ENCODE measurements at places on chromosomes 7 and 10.

- DNase-seq = no peak
Observed at GRCh38 chr7:4115941-4116610, 566.0 kb upstream of the FOXK1 start.

DNA sequence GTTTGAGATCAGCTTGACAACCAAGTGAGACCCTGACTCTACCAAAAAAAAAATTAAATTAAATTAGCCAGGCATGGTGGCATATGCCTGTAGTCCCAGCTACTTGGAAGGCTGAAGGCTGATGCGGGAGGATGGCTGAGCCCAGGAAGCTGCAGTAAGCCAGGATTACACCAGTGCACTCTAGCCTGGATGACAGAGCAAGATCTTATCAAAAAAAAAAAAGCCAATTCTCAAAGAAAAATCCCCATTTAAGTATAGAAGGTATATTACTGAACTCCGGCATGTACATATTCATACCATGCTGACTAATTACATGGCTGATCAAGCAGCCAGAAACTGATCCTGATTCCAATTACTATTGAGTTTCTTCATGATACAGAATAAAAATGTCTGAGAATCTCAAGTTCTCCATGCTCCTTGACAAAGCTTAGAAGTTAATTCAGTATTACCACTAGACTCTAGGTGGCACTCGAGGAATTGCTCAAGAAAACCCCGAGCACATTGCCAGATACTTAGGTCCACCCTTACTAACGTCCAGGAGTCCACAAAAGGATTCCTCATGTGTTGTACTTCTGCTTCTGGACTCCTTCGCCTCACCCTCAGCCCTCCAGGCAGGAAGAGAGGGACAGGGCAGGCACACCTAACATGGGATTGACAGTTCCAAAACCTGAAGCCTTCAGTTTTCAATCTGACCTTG, 148.9 kb downstream of the PARD3 start:
- DNase-seq = peak; percentile 85

DNA sequence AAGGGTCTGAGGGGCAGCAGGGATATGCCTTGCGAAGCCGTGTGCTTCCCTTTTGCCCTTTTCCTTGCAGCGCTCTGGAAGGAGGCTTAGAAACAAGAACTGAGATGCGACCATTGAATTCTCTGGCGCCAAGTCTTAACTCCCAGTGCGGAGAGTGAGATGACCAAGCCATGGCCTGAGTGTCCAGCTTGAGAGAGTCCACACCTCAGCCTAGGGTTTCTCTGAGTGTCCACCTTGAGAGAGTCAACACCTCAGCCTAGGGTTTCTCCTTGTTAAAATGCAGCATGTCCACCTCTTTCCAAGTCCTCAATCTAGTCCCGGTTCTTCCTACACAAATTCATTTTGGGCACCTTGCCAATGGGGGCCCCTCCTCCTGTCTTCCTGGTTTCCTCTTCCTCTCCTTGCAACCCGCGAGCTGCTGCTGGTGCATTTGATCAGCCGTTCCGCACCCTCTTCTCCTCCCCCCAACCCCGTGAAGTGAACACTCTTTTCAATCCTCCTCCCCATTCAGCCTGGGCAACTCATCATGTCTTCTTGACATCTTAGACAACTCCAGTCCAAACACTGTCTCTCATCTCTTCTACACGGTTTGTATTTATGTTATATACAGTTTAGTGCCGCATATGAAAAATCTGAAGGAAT, 178.2 kb upstream of the PITRM1 start:
- DNase-seq = no peak

- no peak for DNase-seq
Observed at GRCh38 chr7:99232082-99232770, 24.3 kb upstream of the KPNA7 start.

GRCh38 chr10:122254831-122255230, 16.3 kb upstream of the BTBD16 start:
- no peak for DNase-seq

DNA sequence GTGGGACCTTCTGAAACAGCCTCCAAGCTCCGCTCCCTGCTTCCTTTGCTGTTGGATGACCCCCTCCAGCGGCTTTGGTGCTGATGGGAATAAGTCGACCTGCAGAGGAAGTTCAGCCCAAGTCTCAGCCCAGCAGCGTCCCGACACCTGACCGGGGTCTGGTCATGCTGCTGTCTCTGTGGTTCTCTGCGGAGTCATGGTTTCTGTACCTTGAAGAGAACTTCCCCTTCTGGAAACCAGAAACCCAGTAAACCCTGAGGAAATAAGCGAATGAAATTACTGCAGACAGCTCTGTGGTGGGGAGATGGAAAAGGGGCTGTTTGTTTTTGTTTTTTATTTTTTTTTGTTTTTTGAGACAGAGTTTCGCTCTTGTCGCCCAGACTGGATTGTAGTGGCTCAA, 18.3 kb upstream of the ZNF12 start:
- DNase-seq = no peak

DNA sequence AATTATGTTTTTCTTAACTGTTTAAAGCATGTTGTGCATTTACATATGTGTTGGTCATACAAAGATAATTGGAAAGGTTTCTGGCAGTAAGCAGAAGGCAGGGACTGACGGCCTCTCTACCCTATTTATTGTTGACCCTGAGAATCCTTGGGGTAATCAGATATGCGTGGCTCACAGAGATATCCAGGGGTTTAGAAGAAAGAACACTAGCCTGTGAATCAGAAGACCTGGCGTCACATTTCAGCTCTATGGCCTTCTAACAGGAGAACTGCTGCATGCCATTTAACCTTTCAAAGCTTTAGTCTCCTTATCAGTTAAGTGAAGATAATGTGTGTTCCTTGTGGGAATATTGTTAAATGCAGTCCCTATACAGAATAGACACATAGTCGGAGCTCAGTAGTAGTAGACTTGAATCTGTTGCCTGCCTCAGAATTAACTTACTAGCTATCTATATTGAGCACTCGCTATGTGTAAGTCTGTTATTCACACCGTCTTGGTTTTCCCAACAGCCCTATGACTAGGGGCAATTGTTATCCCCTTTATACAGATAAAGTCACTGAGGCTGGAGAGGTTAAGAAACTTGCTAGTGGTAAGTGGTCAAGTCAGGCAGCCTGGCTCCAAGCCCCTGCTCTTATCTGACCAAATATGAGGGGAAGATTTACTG, 129.6 kb upstream of the ANKRD1 start:
- no peak for DNase-seq

- no peak for DNase-seq
Observed at GRCh38 chr7:106765727-106766355, 99.2 kb upstream of the PIK3CG start.

Measured in fibroblast of skin of scalp (primary cell).